ENCODE measurements at places on chromosomes 5 and 9.

GRCh38 chr9:130461218-130461630 lies 16.5 kb downstream of the ASS1 start:
- peak; percentile 73 for DNase-seq

DNA sequence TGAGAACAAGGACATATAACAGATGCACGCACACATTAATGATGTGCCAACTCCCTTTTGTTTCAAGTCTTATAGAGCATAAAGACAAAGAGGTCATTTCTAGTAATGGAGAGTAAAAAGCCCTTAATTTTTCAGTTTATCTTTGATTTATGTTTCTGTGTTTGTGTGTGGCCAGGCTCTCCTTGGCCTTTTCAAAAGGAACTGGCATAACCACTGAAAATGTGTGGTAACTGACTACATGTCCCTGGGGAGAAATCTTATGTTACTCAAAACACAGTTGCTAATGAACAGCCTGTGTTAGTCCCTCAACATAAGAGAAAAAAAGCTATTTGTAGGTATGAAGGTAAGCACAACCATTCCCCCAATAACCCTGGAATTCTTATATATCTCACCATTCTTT lies 47.6 kb upstream of the SHOC1 start:
- no peak for DNase-seq

DNA sequence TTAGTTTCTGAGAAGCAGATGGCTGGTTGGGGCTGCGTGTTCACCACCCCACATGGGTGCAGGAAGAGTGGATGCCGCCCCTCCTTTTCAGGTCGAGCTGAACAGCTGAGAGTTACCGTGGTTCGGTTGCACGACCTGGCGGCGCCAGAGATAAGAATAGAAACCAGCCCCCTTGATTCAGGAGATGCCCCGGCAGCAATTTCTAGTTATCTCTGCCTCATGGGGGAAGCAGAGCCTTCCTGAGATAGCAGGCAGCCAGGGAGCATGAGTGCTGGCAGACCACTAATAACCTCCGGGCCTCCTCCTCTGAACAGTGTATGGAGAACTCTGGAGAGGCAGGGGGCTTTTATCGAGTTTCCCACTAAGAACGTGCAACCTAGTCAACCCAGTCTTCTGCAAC lies 177.8 kb downstream of the NSG2 start:
- DNase-seq, result no peak

DNA sequence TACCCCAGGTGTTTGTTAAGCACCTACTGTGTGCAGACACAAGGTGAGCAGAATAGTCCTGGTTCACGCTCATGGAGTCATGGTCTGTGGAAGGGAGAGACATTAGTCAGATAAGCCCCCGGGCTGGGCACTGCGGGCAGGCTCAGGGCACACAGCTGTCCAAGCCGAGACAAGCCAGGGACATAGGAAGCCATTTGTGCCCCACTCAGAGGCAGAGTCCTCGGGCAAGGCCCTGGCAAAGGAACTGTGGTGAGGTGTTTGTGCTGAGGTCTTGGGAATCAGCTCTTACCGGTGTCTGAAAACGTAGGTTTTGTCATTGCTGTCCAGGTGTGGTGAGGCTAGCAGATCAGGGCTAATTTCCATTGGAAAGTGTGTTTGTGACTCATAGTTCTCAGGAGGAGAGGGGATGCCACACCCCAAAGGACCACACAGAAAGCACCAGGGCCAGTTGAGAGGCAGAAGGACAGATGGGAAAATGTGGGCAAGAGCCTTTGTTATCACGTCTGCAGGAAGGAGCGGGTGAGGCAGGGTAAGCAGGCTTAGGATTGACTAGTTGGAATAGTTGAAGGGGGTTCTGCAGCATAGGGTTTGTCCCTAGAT lies 46.1 kb upstream of the NEURL1B start:
- peak; percentile 19 for DNase-seq

DNA sequence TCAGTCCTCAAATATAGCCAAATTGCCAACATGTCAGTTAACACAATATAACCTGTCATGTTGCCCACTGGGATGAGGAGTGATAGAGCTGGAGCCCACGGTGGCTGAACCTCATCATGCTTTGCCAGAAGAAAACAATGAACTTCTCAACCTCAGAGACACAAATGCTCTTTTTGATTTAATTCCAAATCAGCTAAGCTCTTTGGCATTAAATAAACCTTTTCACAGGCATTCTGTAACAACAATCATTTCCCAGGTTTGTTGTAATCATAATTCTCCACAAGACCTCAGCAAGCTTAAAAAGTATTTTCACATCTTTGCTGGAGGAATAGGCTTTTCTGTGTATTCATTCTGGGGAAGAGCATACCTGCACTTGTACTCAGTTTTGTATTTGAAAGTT lies 830.9 kb downstream of the MAT2B start:
- no peak for DNase-seq

DNA sequence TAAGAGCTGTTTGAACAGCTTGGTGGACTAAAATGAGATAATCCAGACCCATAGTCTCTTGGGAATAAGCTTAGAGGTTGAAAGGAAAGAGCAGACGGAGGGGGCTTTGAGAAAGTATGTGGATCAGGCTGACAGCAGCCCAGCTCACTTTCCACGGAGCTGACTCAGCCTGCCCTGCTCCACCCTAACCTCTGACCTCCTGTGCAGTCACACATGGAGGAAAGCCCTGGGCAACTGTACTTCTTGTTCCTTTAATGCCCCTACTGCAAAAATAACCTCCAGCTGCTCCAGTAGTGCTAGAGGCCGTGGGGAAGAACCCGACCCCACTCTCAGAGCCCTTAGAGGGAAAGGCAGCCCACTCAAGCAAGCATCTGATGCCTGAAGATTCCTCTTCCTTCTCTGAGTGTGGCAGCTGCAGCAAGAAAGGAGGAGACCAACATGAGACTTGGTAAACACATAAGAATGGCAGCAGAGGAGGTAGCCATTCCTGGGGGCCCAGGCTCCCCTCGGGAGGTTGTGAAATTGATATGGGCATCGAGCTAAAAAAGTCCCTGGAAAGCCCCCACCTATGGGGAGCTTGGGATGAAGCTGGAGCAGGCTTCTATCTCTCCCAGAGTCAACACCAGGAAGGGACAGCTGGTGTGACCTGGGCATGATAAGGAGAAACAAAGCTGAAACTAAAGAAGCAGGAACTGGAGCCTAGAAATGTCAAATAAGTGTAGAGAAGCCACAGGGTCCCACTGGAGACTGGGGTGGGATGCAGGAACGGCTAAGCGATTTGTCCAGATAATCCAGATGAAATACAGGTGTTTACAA lies 204.3 kb downstream of the PIK3R1 start:
- DNase-seq, result peak; percentile 27
